ENCODE measurements at places on chromosomes 7 and 10.
A peak's percentile ranks its signal among the peaks of the same experiment; 100 is the strongest.

DNA sequence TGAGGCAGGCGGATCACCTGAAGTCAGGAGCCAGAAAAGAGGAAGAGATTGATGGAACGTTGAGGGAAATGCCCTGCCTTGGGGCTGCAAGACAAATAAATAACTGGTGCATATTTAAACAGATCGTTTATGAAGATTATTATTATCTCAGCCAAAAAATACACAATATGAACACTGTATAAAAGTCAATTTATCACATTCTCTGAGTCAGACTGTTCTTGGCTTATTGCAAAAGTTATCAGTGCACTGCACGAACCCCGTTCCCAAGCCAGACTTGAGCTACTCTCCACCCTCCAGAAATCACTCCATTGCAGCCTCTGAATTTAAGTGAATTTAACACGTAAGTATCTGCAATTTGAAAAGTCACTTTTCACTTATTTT, 1.6 kb downstream of the DNMBP start:
- DNase-seq, result no peak

GRCh38 chr7:128259131-128260061, 18.3 kb downstream of the LEP start:
- no peak for DNase-seq

- no peak for DNase-seq
These were observed 86.9 kb downstream of the CXCL12 start for GRCh38 chr10:44297963-44298362.

GRCh38 chr7:44261240-44261639, 60.5 kb downstream of the YKT6 start:
- no peak for DNase-seq

DNA sequence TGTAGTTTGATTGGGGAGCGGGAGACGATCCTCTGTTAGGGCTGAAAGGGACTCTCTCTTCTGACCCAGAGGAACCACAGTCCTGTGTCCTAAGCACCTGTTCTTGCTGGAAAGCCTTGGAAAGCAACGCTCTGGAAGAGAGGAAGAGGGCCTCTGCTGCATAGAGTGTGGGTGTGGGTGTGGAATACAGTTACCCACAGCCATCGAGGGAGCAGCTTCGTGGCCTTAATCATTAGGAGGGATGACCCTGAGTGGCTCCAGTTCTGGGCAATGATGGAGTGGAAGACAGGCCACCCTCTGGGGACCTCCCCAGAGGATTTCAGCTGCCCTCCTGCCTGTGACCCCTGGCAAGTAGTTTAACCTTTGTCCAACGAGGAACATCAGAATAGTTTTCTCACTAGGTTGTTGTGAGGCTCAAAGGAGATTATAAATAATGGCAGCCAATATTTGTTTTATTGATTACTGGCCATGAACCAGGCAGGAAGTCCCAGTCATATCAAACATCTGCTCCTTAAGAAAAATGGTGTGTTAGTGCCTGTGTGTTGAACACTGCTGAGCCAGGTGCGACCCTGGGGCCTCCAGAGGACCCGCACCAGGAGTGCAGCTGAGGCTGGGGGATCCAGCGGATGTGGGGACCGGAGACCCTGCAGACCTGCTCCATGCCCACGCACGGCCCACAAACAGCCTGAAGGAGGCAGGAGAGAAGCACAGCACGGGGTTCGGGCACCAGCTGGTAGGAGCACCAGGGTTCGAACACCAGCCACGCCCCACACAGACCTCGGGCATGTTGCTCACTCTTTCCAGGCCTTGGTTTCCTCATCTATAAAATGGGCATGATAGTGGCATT, 35.6 kb downstream of the FAM241B start:
- DNase-seq, result no peak

GRCh38 chr10:97138174-97138573, 47.6 kb downstream of the SLIT1 start:
- no peak for DNase-seq

- no peak for DNase-seq
These were observed 58.9 kb downstream of the TMEM270 start for GRCh38 chr7:73919694-73920375.

- no peak for DNase-seq
These were observed 7.9 kb downstream of the LAT2 start for GRCh38 chr7:74217455-74218342.

DNA sequence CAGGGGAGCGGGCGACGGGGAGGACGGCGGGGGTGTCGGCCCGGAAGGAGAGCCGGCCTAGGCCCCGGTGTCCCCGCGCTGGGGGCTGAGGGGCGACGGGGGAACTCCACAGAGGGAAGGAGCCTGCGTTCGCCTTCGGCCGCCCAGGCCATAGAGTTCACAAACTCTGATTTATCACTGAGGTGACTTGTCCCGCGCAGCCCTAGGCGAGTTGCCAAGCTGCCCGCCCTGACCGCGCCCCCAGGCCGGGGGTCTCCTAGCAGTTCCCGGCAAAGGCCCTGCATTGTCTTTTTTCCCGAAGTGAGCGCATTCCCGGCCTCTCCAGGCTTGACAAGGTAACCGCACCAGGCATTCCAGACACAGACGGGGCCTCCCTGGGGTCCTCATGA, 2.9 kb upstream of the NKX6-2 start:
- no peak for DNase-seq

- DNase-seq, result no peak
These were observed 92.4 kb downstream of the HYCC1 start for GRCh38 chr7:22921386-22922086.

- no peak for DNase-seq
These were observed 40.0 kb downstream of the ZNF438 start for GRCh38 chr10:30991647-30992011.

GRCh38 chr7:47949703-47950102, 1.4 kb upstream of the PKD1L1 start:
- DNase-seq, result no peak

GRCh38 chr7:4774658-4775249, 669 bp upstream of the AP5Z1 start:
- peak; percentile 29 for DNase-seq

- DNase-seq, result peak; percentile 87
These were observed 1.7 kb downstream of the CREB3L2 start for GRCh38 chr7:138000081-138000701.
